T-helper 17 cell (primary cell): ENCODE measurements at places on chromosomes 6 and 20.

DNA sequence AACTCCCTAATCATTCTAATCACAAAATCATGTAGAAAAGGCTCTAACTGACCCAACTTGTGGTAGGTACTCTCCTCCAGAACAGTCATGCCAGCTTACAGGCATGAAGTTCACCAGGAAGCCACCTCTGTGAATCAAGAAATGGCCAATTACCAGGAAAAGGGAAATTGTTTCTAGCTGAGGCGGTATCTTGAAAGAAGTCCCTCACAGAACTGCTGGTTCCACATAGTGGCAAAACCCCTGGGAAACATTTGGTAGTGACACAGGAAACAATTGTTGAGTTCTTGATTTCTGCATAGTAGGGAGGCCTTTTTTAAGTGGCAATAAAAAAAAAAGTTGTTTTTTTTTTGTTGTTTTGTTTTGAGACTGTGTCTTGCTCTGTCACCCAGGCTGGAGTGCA lies 3.4 kb upstream of the ZHX3 start:
- H3K4me3 ChIP-seq: no peak overlapping the region
- no peaks in the 10 kb centered on the region for H3K36me3 ChIP-seq
- DNase-seq: no peak
- peaks cover 13% of the 10 kb centered on the region for H3K4me1 ChIP-seq

DNA sequence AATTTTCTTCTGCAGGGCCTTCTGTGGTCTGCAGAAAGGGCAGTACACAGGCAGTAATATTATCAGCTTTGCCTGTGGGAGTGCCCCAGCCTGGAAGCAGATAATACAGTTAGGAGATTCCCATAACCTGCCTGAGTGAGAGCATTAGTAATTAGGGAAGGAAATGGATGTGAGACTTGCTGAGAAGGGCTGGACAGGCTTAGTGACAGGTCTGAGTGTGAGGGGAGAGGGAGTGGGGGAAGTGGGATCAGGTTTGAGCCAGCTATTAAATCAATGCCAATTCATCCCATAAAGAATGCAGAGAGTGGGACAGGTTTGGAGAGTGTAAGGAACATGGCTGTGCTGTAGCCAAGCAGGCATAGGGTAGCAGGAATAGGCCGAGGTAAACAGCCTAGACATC lies 10.1 kb upstream of the CFAP206 start:
- H3K27ac ChIP-seq: no peak overlapping the region
- H3K4me1 ChIP-seq: peaks cover 7% of the 10 kb centered on the region
- no peak overlapping the region for H3K4me3 ChIP-seq
- H3K27me3 ChIP-seq: peaks cover 13% of the 10 kb centered on the region
- DNase-seq: no peak

DNA sequence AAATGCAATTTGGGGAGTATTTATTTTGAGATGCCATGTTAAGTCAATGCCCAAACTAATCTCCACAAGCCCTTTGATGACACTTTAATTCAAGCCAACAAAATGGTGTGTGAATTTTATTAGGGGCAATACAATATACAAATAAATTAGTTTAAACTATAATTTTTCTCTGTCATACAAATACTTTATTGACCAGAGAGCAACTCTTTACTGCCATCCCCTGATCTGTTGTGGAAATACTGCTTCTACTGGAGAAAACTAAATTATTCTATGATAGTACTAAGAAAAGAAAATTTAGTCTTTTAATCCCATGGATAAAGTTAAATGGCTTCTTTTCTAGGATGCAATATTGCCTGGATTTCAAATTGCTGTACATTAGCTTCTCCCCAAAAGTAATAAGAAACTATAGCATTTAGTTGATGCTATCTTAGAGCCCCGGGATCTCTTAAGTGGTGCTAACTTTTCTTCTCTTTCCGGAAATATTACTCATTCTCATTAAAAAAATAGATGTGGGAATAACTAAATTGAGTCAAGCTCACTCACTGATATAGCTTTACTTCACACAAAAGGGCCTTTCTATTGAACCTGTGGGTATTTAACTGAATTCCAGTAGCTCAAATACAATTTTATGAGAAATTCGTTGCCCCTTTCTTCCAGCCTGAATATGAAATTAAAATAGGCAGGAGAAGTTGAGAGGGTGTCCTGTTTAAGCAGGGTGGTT lies 49.2 kb downstream of the SMPDL3A start:
- H3K27me3 ChIP-seq: peaks cover 16% of the 10 kb centered on the region
- peaks cover 2% of the 10 kb centered on the region for H3K4me1 ChIP-seq
- DNase-seq: no peak
- H3K36me3 ChIP-seq: peaks cover 4% of the 10 kb centered on the region
- no peak overlapping the region for H3K4me3 ChIP-seq

DNA sequence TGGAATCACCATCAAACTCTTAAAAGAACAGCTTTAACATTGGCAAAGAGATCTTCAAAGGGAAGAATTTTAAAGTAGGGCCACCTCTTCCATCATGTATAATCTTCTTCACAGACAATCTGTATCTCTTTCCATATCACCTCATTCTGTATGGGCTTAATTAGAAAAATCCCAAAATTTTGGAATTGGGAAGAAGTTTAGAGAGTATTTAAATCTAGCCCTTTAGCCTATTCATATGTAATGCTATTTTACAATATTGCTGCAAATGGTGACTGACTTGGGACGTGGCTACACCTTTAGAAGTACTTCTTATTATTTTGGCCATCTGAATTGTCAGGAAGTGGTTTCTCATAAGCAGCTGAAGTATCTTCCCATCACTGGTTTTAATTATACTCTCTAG lies 474.3 kb downstream of the RFPL4B start:
- H3K27ac ChIP-seq: no peak overlapping the region
- no peak for DNase-seq
- H3K4me3 ChIP-seq: no peak overlapping the region
- H3K36me3 ChIP-seq: no peaks in the 10 kb centered on the region

DNA sequence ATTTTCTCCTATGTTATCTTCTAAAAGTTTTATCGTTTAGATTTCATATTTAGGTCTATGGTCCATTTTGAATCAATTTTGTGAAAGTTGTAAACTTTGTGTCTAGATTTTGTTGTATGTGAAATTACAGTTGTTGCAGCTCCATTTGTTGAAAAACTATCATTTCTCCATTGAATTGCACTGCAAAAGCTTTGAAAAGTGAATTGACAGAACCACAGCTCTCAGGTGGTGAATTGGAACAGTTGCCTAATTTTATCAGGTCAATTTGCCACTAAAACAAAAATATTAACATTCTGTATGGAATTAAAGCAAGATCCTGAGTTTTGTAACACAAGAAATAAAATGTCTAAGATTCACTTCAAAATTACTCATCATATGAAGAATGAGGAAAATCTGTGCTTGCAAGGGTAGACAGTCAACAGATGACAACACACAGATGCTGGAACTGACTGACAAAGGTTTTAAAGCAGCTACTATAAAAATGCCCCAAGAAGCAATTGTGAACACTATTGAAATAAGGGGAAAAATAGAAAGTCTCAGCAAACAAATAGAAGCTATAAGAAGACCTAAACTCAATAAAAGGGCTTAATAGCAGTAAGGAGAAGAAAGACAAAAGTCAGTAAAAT lies 346.7 kb downstream of the PAX1 start:
- no peaks in the 10 kb centered on the region for H3K27me3 ChIP-seq
- no peaks in the 10 kb centered on the region for H3K36me3 ChIP-seq
- no peak for DNase-seq
- H3K4me3 ChIP-seq: no peak overlapping the region
- H3K27ac ChIP-seq: no peak overlapping the region

GRCh38 chr6:3419624-3420272 lies 37.1 kb downstream of the SLC22A23 start:
- H3K36me3 ChIP-seq: peaks cover 3% of the 10 kb centered on the region
- H3K4me1 ChIP-seq: peaks cover 9% of the 10 kb centered on the region
- peaks cover 30% of the 10 kb centered on the region for H3K27me3 ChIP-seq
- no peak overlapping the region for H3K27ac ChIP-seq
- no peak for DNase-seq

DNA sequence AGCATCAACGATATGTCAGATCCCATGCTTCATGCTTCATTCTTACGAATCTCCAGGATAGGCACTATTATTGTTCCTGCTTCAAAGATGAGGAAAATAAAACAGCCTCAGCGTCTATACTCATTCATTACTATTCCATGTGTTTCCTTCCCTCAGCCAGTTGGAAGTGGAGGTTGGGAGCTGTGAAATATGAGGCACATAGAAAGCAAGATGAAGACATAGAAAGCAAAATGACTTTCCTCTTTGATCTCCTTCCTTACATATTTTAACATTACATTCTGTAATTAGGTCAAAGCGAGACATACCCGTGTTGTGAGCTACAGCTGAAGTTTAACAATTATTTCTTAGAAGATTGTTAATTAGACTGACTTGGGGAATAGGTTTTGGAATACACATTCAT lies 125.4 kb downstream of the FYN start:
- DNase-seq: no peak
- peaks cover 64% of the 10 kb centered on the region for H3K4me1 ChIP-seq
- H3K4me3 ChIP-seq: peak overlapping the region; percentile 82
- H3K27ac ChIP-seq: peak overlapping the region; percentile 100

- peaks cover 2% of the 10 kb centered on the region for H3K36me3 ChIP-seq
- H3K4me3 ChIP-seq: no peak overlapping the region
- H3K27me3 ChIP-seq: no peaks in the 10 kb centered on the region
- H3K27ac ChIP-seq: no peak overlapping the region
- H3K4me1 ChIP-seq: peaks cover 20% of the 10 kb centered on the region
- DNase-seq: no peak
Observed at GRCh38 chr6:45608252-45608913, 230.6 kb upstream of the SUPT3H start.

- H3K36me3 ChIP-seq: no peaks in the 10 kb centered on the region
- H3K4me3 ChIP-seq: no peak overlapping the region
- no peak overlapping the region for H3K27ac ChIP-seq
- no peak for DNase-seq
- no peaks in the 10 kb centered on the region for H3K27me3 ChIP-seq
Observed at GRCh38 chr20:22386306-22386623, 198.1 kb downstream of the FOXA2 start.
